Dorsolateral prefrontal cortex (tissue), 122 donors: ENCODE measurements at places on chromosomes 2 and 18.

- DNase-seq, result no peak
Measured at GRCh38 chr2:43032213-43033015, 194.0 kb downstream of the ZFP36L2 start.

GRCh38 chr2:173151671-173152401 is 76.2 kb downstream of the MAP3K20 start:
- no peak for DNase-seq

- no peak for DNase-seq
Measured at GRCh38 chr2:106316915-106317314, 122.8 kb upstream of the UXS1 start.

DNA sequence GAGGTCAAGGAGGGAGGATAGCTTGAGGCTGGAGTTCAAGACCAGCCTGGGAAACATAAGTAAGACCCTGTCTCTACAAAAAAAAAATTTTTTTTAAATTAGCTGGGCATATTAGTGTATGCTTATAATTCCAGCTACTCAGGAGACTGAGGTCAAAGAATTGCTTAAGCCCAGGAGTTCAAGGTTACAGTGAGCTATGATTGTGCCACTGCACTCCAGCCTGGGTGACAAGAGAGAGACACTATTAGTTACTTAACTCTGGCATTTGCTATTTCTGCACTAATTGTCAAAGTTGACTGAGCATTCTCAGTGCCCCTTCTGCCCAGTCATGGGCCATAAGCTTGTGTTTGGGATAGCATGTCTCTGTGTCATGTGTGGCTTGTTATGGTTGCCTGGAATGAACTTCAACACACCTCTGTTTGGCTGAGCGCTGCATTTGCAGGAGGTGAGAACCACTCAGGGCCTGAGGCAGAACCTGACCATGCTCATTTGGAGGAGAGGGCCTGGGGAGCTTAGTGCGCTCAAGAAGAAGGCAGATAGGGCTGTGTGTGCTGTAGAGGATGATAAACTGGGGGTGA is 77.7 kb downstream of the SH3RF3 start:
- no peak for DNase-seq

DNA sequence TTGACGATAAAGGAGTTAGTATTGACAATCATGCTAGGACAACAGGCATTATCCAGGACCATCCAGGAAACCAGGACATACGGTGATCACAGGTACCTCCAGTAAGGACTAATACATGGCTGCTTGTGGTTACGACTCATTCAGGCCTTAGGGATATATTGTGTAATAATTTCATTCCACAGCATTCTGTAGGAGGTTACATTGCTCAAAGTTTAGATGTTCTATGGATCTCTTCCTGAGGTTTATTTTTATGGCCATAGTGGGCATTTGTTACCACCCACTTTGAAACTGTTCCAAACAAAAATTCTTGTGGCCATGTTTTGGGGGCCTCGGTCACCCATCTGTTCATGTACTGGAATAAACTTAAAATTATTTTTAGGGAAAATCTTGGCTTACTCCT is 431.6 kb downstream of the METTL4 start:
- DNase-seq, result no peak

DNA sequence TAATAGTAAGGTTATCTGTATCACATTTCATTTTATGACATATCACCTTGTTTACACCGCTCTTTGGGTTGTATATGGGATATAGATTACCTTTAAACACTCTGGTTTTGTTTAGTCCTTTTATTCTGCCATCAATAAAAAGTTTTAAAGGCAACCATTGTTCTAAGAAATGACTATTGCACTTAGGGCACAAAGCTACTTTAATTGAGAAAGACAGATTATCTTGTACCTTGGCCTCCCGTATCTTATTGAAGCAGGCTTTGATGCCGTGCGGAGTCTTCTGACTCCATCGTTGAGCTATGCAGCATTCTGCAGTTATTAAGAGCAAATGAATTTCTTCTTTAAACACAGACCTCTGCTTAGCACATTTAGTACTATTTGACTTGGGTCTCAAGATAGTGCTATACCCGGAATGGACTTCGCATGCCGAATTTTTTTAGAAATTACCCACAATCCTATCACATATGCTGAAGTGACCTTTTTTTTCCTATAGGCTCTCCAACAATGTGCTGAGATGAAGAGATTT is 16.7 kb downstream of the PKDCC start:
- DNase-seq, result no peak

DNA sequence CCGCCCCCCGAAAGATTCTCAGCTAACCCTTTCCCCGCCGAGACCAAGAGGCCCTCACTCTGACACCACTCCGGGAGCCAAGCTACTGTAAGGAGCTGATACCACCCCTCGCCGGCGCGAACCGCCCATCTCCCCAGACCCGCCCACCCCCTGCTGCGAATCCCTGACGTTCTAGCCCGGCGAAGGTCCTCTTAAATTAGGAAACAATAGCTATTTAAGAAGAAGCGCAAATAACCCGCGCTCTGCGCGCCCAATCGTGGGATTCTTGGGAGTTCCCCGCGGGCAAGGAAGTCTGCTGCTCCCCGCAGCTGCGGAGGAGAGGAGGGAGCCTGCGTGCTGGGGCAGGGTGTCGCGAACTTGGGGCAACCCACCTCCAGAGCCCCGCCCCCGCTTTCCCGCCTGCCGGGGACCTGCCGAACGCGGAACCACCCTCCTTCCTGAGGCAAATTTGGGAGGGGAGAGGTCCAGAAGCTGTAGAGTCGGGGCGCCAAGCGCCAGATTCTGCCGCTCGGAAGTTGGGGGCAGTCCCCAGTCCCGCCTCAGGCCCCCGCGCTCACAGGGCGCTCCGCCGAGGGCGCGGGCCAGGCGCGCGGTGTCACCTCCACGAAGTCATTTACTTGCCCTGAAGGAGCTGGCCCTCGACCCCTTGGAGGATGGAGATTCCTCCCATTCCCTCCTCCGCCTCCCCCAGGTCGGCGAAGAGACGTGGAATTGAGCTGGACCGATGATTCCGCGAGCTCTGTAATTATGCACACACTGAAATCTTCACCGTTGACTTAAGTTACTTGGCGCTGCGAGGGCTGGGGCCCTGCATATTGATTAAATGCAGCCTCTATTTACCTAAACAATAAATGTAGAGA is 8.4 kb upstream of the SP9 start:
- DNase-seq, result no peak

DNA sequence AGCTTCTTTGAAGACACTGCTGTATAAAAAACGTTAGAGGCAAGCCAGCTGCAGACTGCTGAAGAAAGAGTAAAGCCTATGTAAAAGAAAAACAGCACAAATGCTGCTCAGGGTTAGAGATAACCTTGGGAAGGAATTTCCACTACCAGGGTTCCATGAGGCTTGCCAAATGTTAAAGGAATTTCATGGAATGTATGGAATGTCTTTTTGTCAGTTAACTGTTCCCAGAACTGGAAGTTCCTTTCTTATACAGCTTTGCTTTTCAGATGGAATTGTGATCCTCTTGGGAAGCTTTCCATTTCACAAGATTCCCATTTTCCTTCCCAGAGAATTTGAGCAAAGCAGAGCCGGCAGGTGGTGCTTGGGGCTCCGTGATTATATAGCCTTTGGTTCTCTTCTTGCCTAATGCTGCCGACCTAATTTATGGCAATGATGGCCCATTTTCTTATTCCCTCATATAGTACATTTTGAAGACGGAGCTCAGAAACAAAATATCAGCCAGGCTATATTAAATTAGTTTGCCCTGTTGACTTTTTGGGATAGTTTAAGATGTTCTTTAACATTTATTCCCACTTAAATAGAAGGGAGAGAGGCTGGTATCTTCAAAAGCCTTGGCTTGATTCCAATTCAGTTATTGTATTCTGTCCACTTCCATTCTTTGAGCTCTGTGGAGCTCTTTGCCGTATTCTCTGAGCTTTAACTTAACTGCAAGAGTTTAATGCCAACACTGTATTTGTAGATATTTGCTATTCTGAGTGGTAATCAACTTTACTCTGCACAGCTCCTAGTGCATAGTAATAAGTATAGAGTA is 162.3 kb downstream of the PHLPP1 start:
- no peak for DNase-seq

GRCh38 chr2:241597561-241597960 is 39.0 kb downstream of the BOK start:
- DNase-seq, result no peak

GRCh38 chr2:8628179-8628865 is 53.5 kb upstream of the ID2 start:
- no peak for DNase-seq

- DNase-seq, result peak; percentile 46
Measured at GRCh38 chr2:228446734-228447133, 265.2 kb upstream of the SPHKAP start.

- no peak for DNase-seq
Measured at GRCh38 chr2:23824777-23825212, 102.1 kb downstream of the ATAD2B start.

GRCh38 chr18:8397034-8397433 is 212.2 kb upstream of the RAB12 start:
- no peak for DNase-seq

GRCh38 chr2:63057249-63058143 is 6.9 kb downstream of the OTX1 start:
- no peak for DNase-seq

- DNase-seq, result no peak
Measured at GRCh38 chr2:118169359-118170005, 81.2 kb downstream of the INSIG2 start.

DNA sequence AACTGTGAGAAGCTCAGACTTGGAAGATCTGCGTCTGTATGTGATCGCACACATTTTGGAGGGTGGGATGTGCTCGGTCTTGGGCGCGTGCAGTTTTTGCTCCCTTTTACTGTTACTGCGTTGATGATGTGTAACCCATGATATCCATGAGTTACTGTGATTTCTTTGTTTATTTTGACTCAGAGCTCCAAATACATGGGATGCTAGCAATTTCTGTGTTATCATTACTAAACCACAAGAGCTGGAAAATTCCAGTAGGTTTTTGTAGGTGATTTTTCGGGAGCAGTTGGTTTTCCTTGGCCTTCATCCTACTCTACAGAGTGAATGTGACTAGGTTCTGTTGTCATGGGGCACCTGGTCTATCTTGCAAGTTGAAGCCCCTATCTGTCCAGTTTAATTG is 124.2 kb downstream of the AGAP1 start:
- DNase-seq, result no peak

- no peak for DNase-seq
Measured at GRCh38 chr2:127681976-127682857, 6.9 kb upstream of the LIMS2 start.

DNA sequence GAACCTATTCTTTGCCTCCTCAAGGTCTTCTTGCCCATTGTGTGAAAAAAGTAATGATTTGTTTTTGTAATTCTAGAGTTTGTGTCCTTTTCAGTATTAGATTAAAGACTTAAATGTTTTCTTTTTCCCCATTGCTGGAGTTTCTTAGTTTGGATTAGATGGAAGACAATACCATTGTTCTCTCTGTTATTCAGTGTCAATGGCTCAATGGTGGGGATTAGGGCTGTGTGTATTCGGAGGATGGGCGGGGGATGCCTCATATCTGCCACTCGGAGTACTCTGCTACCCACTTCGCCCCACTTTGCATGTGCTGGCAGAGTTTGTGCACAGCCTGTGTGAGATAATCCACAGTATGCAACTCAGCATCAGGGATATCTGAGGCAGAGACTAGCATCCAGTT is 90.1 kb downstream of the KLHL29 start:
- DNase-seq, result no peak

DNA sequence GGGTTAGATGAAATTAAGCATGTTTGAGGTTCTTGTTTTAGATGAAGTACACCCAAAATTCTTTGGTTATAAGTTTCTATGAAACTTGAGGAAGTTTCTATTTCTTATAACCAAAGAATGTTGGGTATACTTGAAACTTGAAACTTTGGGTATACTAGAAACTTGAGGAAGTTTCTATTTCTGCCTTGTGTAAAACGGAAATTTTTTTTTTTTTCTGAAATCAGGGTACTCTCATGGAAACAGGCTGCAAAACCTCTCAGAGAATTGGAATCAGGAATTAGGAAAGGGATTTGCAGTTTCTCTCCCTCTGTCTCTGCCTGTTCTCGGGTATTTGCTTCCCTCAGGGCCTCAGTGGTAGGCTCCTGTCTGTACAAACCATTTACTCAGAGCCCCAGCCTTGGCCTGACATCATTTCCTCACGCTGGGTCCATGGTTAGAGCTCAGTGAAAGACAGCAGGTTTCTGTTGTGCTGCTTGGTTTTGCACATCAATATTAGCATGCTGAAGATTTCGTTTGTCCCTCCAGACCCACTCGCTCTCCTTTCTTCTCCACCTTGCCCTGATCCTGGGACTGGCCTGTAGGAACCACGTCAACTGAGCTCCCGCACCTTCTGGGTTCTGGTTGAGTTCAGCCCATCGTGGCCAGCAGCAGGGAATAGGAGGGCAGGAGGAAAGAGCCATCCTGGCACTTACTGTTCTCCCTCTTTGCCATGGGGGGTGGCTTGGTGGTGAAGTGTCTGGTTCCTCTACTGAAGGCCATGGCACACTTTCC is 106.4 kb downstream of the POLR1A start:
- DNase-seq, result no peak

DNA sequence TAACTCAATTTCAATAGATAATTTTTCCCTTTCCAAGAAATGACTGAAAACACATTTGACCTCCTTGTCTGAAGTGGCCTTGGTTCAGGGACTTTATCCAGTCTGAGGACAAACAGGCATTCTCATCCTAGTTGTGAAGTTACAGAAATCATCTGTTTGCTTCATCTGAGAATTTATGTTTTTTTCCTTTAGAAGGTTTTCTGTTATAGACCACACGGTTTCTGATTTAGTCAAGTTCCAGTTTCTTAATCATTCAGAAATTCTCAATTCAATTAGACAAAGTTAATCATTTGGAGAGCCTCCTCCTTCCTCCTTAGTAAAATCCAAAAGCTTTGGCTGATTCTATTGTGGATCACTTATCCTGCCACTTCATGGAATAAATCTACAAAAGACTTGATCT is 60.9 kb downstream of the ICOS start:
- DNase-seq, result no peak

DNA sequence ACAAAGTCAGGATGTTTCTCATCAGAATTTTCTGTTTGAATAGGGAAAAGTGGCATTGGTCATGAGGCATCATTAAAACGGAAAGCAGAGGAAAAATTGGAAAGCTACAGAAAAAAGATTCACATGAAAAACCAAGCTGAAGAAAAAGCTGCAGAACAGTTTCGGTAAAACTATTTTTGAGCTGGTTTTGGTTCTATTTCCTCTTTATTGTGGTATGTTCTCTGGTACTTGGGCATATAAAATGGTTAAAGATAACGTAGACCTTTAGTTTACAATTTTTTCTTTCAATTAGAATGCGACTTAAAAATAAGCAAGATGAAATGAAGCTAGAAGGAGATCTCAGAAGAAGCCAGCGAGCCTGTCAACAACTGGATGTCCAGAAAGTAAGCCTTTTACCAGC is 7.6 kb downstream of the GPATCH11 start:
- no peak for DNase-seq
